T follicular helper cell (primary cell): ENCODE measurements at places on chromosomes 16 and 17.
A peak's percentile ranks its signal among the peaks of the same experiment; 100 is the strongest.

DNA sequence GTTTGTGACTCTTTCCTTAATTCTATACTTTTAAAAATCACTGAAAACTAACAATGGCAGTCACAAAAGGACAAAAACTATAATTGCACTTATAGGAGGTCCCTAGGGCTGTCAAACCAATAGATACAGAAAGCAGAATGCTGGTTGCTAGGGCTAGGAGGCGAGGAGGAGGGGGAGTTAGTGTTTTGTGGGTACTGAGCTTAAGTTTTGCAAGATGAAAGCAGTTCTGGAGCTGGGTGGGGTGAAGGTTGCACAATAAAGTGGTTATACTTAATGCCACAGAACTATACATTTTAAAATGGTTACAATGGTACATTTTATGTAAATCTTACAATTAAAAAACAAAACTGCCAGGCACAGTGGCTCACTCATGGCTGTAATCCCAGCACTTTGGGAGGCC, 27.3 kb downstream of the NUBP1 start:
- no peak for DNase-seq

- peak; percentile 74 for DNase-seq
Observed at GRCh38 chr17:37489197-37490001, at the start of gene DUSP14. Gene DUSP14 (plus strand): TSS chr17:37489891. CDS start chr17:37512273, 22,382 bp downstream.

DNA sequence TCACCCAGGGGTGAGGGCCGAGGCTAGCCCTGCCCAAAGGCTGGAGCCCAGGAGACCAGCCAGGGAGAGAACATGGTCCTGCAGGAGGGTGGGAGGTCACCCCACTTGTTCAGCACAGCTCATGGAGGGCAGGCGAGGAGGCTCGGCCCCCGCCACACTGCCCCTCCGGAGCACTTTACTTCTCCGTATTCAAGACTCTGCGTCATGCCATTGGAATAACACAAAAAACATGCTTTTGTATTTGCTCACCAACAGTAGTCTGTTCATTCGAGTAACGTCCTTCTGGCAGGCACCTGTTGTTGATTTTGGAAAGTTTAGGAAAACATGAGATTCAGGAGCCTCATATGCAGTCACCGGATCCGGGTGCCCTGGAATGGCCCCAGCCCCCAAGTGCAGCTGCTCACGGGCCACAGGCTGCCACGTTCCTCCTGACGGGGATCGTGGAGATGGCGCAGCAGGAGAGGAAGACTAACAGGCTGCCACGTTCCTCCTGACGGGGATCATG, 81.1 kb upstream of the DNAH17 start:
- DNase-seq = no peak

DNA sequence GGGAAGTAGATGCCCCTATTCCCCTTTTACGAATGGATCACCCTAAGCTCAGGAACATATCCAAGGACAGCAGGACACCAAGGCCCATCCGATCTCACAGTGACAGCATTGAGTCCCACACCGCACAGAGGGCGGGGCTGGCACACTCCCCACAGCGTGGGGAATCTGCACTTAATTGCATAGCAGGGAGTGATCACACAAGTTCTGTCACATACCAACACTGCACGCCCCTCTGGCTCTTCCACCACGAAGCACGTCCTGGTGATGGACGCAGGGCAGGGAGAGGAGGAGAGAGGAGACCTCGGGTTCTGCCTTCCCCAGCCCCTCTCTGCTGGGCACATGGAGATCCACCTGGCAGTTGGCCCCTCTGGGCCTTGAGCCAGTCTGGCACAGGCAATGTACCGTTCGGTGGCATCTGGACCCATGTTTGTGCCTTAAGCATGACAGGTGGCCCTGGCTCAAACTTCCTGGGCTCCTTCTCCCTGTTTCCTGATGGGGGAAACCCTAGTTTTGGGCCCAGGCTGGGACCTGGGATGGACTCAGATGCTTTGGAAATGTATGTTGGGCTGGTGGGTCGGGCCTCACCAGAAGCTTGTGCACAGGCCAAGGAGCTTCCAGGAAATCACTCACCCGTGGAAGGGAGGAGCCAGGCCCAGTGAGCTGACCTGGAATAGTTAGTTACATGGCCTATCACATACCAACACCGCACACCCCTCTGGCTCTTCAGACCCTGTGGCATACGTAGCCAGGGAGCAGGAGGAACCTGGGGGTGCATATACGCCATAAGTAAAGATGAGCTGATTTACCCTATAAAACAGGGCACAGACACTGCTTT, 35.1 kb upstream of the CREBBP start:
- no peak for DNase-seq

DNA sequence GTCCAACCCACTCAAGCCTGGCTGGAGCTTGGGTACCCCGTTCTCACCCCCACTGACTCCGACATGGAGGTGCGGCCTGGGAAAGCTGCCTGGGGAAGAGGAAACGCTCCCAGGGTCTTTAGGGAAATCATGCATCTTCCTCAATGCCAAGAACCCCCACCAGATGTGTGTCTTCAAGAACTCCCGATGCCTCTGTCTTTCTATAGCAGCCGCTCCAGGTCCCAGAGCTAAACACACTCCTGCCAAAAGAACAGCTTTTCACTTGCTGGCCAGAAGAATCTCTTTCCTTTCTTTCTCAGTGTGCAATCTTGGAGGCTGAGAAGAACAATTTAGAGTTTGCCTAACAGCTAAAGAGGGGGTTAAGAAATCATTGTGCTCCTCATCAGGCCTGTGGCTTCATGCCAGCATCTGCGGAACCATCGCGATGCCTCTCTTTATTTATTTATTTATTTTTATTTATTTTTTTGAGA, 41.1 kb upstream of the MTSS2 start:
- DNase-seq = no peak

DNA sequence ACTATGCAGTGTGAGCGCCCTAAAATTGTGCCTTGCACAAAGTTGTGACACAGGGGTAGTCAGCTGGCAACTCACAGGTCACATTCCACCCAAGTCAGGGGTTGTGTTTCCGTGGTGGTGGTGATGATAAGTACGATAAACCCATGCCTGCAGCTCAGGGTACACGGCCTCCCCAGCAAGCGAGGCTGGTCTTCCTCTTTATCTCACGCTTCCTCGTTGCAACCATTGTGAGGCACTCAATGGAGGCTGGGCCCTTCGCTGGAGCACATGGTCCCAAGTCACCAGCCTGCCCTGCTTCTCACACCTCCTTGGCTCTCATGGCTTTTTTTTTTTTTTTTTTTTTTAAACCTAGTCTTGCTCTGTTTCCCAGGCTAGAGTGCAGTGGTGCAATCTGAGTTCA, 307.5 kb downstream of the CPPED1 start:
- no peak for DNase-seq

GRCh38 chr17:76390003-76390421, 5.6 kb downstream of the SPHK1 start:
- no peak for DNase-seq

DNA sequence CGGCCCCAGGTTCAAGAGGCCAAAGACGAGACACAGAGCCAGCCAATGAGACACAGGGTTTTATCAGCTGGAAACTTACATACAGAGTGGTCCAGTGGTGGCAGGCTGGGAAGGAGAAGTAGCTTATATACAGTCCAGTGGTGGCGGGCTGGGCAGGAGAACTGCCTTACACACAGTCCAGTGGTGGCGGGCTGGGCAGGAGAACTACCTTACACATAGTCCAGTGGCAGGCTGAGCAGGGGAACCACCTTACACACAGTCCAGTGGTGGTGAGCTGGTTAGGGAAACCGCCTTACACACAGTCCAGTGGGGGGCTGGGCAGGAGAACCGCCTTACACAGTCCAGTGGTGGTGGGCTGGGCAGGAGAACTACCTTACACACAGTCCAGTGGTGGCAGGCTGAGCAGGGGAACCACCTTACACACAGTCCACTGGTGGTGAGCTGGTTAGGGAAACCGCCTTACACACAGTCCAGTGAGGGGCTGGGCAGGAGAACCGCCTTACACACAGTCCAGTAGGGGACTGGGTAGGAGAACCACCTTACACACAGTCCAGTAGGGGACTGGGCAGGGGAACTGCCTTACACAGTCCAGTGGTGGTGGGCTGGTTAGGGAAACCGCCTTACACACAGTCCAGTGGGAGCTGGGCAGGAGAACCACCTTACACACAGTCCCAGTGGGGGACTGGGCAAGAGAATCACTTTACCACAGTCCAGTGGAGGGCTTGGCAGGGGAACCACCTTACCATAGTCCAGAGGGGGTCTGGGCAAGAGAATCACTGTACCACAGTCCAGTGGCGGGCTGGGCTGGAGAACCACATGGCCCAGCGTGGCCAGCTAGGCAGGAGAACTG, 90.9 kb downstream of the GAS7 start:
- no peak for DNase-seq

DNA sequence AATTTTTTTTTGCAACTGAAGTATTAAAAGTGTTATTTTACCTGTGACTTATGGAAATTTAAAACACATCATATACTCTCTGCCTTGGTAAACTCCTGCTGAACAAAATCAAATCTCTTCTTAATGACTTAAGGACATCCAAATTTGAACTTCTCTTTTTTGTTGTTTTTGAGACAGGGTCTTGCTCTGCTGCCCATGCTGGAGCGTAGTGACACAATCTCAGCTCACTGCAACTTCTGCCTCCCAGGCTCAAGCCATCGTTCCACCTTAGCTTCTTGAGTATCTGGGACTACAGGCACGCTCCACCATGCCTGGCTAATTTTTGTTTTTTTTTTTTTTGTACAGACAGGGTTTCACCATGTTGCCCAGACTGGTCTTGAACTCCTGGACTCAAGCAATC, 56.1 kb downstream of the SKAP1 start:
- DNase-seq = no peak

- no peak for DNase-seq
Observed at GRCh38 chr17:80598813-80599545, 54.3 kb downstream of the RPTOR start.
